ENCODE measurements at places on chromosomes 16 and 17.
A peak's percentile ranks its signal among the peaks of the same experiment; 100 is the strongest.

DNA sequence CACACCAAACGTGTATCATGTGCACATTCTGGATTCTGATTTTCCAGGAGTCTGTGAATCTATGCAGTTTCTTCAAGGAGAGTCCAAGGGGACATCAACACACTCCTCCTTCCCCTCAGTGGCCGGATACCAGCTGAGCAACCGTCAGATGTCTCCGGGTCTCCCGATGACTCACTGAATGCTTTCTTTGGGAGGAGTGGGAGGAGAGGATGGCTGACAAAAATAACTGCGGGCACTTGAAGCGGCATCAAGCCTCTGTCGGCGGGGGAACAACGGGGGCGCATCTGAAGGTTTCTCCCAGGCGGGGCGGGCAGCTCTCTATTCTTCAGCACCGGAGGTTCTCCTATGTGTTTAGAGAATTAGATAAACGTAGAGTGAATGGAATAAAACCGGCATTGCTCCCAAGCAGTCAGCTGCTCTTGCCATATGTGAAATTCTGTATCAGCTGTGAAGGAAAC lies 24.6 kb upstream of the LRRC75A start:
- DNase-seq, result peak; percentile 68

DNA sequence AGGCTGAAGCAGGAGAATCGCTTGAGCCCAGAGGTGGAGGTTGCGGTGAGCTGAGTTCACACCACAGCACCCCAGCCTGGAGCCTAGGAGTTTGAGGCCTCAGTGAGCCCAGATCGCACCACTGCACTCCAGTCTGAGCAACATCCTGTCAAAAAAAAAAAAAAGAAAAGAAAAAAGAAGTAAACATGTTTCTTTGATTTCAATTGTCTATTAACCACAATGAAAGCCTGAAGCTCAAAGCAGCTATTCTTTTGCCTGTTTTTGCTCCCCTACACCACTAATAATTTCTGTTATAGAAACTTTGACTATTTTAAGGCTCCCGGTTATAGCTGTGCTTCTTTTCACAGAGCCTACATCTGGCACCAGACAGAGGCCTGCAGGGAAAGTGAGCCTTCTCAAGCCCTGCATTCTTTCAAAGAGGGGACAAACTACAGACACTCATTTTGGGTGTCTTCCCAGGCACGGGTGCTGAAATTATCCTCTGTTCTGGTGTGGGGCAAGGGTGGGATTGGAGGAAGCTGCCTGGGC lies 14.2 kb upstream of the SLC52A1 start:
- no peak for DNase-seq

- no peak for DNase-seq
Observed at GRCh38 chr17:77436481-77436880, 295.7 kb downstream of the SEC14L1 start.

DNA sequence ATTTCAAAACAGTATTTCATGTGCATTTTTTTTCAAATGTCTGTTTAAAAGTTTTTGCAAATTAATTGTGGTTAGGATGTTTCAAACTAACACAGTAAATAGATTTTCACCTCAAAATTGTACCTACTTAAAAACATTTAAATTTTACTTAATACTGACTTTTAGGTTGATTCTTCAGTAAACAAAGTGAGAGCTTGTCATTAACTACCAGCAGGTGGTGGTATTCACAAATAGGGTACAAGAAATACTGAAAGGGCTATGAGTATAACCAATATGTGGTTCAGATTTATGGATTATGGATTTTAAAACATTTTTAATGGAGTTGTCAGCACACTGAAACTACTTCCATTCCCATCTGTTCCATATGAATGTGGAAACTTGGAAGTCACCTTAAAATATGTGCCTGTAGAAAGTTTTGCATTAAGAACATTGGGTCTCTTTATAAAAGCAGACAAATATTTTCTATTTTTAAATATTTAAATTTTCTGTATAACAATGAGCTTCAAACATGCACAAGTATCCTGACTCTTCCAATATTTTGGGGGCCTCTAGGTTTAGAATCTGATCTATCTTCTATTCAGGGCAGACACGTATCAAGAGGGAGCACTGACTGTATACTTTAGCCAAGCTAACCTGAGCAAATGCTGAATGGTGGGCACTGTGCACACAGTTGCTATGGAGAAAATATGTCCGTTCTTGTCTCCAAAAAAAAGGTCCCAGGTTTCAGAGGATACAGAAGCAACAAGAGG lies 155.6 kb downstream of the SNX11 start:
- no peak for DNase-seq

- no peak for DNase-seq
Observed at GRCh38 chr17:13426991-13427390, 174.7 kb downstream of the HS3ST3A1 start.

GRCh38 chr16:20415541-20415940 lies 6.2 kb downstream of the ACSM5 start:
- no peak for DNase-seq

DNA sequence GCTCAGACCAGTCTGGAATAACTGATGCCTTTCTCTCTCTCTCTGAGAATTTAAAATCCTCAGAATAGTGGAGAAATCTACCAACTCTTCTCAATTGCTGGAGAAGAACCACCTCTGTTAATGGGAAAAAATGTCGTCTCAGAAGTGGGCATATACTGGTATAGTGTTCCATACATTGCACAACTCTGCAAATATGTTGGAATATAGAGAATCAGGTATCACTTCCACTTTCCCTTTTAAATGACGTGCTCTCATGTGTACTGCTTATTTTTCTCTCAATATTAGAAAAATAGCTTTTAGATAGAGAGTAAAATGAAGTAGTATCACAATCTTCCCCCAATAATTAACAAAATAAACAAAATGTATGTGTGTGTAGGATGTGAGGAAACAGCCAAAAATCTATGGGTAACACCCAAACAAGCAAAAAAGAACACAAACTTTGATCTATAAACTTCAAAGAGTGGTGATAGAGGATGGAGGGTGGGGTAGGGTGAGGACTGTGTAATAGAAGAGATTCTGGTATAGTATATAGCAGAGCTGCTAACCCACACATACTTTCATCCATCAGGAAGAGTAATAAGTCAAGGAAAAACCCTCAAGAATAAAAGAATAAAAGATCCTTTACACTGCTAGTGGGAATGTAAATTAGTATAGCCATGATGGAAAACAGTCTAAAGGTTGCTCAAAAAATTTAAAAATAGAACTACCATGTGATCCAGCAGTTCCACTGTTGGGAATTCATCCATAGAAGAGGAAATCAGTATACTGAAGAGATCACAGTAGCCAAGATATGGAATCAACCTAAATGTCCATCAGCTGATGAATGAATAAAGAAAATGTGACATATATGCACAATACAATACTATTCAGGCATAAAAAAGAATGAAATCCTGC lies 46.9 kb downstream of the NFATC3 start:
- no peak for DNase-seq

DNA sequence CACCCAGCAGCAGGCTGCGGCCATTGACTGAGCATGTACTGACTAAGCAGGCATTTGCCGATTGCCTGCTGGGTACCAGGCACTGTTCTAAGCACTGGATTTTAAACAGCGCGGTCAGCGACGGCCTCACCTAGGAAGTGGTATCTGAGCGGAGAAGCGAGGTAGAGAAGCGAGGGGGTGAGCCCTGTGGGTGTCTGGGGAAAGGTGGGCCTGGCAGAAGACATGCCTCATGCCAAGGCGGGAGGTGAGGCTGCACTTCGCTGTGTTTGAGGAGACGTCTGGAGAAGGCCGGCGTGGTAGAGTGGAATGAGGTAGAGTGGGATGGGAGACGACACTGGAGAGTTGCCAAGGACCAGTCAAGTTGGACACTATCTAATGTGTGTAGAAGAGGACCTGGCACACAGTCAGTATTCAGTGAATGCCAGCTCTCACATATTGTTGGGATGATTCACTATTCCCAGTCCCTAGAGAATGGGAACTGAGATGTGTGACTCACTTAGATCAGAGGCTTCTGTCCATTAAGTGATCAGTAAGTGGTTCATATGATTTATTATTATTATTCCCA lies 14.4 kb downstream of the SYCE1L start:
- DNase-seq, result no peak

DNA sequence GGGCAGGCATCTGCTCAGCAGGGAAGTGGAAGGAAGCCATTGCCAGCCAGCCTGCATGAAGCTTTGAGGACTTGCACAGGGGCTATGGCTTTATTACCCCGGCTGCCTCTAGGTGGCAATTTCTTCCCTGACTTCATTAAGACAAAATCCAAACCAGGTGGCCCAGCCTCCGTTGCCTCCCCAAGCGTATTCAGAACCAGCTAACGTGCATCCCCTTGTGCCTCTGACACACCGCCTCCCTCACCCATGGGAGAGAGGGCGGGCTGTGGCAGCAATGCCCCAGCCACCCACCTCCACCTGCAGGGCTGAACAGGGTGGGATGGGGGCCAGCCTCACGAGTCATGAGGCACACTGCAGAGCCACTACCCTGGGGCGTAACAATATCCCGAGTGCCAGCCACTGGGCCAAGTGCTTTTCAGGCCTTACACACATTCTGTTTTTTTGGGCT lies 6.8 kb downstream of the KIFC3 start:
- peak; percentile 53 for DNase-seq

DNA sequence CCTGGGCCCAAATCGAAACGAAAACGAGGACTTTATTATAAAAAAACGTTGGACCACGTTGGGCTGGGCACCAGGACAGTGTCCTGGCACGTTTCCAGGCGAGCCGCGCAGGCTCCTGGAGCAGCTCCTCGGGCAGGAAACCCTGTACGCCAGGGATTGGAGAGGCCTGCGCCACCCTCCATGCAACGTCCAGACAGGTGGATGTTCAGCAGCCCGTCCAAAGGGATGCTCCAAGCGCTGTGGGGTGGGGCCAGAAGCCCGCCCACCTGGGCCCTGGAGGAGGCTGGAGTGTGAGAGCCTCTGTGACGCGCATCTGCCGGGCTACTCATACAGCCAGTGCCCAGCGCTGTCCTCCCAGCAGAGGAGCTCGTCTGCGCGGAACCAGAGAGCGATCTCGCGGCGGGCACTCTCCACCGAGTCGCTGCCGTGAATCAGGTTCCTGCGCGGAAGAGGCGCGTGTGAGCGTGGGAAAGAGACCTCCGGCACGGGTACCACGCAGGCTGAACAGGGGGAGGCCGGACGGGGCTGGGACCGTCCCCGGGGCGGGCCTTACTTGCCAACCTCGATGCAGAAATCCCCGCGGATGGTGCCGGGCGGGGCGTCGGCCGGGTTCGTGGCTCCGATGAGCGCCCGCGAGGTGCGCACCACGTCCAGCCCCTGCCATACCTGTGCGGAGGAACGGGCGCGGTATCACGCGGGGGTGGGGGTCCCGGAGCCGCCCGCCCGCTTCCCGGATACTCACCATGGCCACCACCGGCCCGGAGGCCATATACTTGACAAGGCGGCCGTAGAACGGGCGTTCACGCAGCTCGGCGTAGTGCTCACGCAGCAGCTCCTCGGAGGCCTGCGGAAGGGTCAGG lies 785 bp downstream of the NME3 start:
- peak; percentile 56 for DNase-seq

- DNase-seq, result no peak
Observed at GRCh38 chr17:49190932-49191331, 19.4 kb downstream of the GNGT2 start.

DNA sequence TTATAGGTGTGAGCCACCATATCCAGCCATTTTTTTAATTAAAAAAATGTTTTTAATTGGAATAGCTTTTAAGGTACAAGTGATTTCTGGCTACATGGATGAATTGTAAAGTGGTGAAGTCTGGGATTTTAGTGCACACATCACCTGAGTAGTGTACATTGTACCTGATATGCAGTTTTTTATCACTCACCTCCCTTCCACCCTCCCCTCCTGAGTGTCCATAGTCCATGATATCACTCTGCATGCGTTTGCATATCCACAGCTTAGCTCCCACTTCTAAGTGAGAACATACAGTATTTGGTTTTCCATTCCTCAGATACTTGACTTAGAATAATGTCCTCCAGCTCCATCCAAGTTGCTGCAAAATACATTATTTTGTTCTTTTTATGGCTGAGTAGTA lies 13.4 kb upstream of the CRYBA1 start:
- DNase-seq, result no peak

GRCh38 chr17:4272213-4272971 lies 8.6 kb upstream of the ANKFY1 start:
- DNase-seq, result no peak

Data from hepatocyte (in vitro differentiated cells).